Stomach (tissue), 19 donors: ENCODE measurements at places on chromosomes 11 and 22. TPM values are rescaled to one million over a fixed set of nuclear protein-coding genes. Genes with fewer than 3 reads are reported as not detected.
A peak's percentile ranks its signal among the peaks of the same experiment; 100 is the strongest.

DNA sequence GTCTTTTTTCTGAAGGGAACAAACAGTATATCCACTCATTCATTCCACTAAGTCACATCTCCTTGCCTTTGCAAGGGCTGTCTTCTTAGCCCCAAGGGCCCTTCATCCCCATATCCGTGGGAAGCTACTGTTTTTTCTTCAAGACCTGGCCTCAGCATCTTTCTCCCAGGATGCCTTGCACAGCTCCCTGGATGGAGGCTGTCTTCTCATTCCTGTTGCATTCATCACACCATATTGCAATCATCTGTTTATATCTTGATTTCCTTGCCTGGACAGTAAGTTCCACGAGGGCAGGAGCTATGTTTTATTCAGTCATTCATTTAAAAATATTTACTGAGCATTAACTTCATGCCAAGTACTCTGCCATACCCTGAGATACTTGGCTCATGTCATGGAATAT is 29.3 kb upstream of the NECTIN1 start:
- no peak for DNase-seq

- DNase-seq: no peak
These were observed 33.5 kb downstream of the ETS1 start for GRCh38 chr11:128553662-128554362.

DNA sequence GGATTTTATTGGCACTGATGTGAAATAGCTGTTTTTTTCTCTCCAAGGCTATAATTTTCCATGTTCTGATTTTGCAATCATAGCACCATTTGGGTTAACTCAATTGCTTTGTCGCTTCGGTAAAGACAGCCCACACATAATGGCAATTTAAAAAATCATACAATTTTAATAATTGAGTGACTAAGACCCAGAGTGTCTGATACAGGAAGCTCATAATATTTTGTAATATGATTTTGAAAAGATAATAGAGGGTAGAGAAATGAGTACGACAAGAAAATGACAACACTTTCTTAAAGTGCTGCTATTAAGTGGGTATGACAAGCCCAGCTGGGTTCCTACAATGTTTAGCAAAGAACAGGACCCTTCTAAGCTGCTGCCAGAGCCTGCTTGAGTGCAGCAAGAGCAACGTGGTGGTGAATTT is 439.1 kb downstream of the METTL15 start:
- no peak for DNase-seq

- no peak for DNase-seq
These were observed 69.7 kb upstream of the ARFGAP3 start for GRCh38 chr22:42926768-42927167.

DNA sequence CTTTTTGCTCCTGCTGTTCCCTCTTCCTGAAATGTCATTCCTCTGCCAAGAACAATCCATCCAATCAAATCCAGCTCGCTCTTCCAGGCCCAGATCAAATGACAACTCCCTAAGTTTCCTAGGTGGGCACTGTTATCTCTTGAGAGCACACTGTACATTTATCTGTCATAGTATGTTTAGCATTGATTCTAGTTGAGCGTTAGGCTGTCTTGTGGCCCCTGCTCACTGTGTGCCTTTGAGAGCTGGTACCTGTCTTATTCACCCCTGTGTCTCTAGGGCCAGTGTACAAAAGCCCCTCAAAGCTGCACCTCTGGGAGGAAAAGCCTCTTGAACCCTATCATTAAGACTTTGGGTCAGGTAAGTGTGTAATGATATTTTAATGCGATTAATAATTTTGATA is 7.1 kb upstream of the LMO2 start:
- DNase-seq: no peak

DNA sequence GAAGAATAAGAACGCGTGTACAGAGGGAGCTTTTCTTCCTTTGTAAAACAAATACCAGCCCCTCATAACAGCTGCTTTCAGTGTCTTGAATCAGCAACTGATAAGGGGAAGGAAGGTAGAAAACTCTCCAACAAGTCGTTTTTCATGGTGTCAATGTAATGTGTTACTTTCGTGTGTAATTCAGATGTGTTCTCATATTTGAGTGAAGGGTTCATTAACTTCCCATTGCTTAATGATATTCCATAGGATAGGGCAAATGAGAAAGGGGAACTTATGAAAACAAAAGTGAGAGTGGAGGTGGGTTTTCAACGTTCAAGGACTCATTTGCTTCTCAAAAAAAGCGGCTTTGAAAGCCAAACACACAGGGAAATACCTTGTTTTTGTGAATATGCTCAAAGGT is 452.1 kb downstream of the NTM start:
- no peak for DNase-seq

GRCh38 chr11:114166897-114167323 is 107.4 kb downstream of the ZBTB16 start:
- DNase-seq: peak; percentile 69

GRCh38 chr11:90434858-90435257 is 212.0 kb upstream of the CHORDC1 start:
- no peak for DNase-seq

- DNase-seq: no peak
These were observed 78.0 kb downstream of the PISD start for GRCh38 chr22:31583861-31584485.

GRCh38 chr11:120335556-120335907 is 681 bp upstream of the ARHGEF12 start:
- no peak for DNase-seq

DNA sequence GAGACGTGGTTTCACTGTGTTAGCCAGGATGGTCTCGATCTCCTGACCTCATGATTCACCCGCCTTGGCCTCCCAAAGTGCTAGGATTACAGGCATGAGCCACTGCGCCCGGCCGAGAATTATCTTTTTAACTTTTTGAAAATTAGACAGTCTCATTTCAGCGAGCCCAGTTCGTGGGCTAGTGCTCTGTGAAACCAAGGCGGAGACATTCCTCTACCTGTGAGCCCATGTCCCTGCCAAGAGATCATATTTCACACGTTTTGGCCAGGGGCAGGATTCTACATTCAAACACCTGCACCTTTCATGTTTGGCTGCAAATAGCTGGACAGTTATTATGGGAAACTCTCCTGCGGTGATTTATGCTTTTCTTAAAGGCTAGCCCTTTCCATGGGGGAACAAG is 60.3 kb downstream of the IRAG1 start:
- DNase-seq: no peak

DNA sequence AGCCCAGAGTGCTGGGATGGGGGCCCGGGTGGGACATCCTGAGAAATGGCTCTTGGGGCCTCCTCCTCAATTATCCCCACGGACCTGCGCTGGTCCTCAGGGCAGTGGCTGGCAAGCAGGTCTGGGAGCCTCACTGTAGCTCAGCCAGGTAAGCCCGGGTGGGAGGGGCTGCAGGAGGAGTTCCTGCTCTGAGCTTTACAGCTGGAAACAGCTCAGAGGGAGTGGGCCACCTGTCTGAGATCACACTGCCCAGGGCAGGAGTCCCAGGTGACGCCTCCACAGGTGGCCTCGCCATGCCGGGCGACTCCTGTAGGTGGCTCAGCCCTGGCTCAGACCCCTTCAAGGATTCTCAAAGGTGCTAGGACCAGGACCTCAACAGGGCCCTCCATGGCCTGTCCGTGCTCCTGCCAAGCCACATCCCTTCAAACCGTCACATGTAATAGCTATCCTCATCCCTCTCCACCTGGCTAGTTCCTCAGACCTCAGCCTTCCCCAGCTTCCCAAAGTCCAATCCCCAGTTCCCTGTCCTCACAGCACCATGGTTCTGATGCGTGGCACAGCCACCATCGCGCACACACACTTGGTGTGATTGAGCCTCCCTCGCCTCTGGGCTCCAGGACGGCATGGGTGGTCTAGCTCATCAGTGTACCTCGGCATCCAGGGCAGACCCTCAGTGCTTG is 3.6 kb upstream of the TSSK2 start:
- DNase-seq: no peak

DNA sequence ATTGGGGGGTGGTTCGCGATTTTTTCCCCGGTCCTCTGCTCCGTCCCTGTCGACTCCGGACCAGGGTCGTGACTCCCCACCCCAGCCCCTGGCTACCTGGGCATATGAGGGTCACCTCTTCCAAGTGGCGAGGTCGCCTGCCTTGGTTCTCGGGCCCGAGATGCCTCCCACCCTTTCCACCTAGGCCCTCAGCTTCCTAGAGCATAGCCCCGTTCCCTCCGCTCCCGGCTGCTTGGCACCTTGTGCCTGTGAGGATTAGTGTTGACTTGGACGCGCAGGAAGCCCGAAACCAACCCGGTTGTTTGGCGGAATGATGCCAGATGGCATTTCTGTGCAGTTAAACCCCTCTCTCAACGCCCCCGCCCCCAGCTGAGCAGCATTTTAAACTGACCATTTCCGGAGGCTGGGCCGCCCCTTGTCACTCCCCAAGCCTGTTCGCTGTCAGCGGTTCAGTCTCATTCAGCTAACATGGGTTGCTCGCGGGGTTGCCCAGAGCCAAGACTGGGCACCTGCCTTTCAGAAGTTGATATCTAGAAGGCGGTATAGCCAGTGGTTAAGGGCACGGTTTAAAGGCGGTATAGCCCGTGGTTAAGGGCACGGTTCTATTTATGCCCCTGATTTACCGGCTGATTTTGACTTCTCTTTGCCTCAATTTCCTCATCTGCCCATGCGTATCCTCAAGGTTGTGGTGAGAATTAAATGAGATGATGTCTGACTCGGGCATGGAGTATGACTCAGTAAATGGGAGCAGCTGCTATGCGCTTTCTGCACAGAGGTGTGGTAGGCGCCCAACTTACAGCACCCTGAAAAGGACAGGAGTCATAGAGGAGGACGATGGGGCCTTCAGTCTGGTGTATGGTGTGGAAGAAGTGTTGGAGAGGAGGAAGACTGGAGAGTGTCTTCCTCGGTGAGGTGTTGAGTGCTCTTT is 639 bp downstream of the INCENP start:
- DNase-seq: peak; percentile 73

DNA sequence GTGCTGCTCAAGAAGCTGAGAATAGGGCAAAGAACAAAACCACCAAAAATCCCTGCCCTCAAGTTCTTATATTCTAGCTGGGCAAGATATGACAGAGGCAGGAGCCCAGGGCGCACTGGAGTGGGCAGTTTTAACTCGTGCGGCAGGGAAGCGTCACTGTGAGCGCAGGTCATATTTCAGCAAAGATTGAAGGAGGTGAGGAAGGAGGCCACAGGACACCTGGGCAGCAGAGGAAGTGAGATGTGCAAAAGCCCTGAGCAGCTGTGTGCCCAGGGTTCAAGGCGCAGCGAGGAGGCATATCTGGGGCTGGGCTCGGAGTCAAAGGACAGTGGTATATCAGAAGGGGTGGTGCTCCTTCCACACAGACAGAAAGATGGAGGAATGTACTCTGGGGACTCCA is 13.5 kb downstream of the KCNC1 start:
- no peak for DNase-seq

YAP1 gene
- 98.4 TPM for total RNA-seq

ACER3 gene
- 4.7 TPM for total RNA-seq

PIK3IP1 gene
- total RNA-seq: 4.9 TPM

FXYD2 gene
- total RNA-seq: not detected

F2 gene
- total RNA-seq: not detected

CCDC89 gene
- 2.9 TPM for total RNA-seq

ZBED4 gene
- 21.6 TPM for total RNA-seq

NRXN2 gene
- total RNA-seq: not detected

ISX gene
- total RNA-seq: 53.0 TPM

OR5A1 gene
- total RNA-seq: not detected

DUSP8 gene
- 31.6 TPM for total RNA-seq

UBQLNL gene
- total RNA-seq: not detected

ELFN2 gene
- 0.89 TPM for total RNA-seq
